Glutamatergic neuron (in vitro differentiated cells): ENCODE measurements at places on chromosomes 4 and X. TPM values are rescaled to one million over a fixed set of nuclear protein-coding genes. Genes with fewer than 3 reads are reported as not detected.

- DNase-seq = no peak
- H3K4me1 ChIP-seq = no peaks in the 10 kb centered on the region
- H3K27ac ChIP-seq = no peak overlapping the region
- no peak overlapping the region for H3K4me3 ChIP-seq
These were observed 101.4 kb upstream of the LINC00632 start for GRCh38 chrX:140608111-140608510.

Gene AP1AR
- total RNA-seq = 21.0 TPM

- no peak overlapping the region for H3K4me3 ChIP-seq
- no peak for DNase-seq
- H3K4me1 ChIP-seq = no peaks in the 10 kb centered on the region
- no peak overlapping the region for H3K27ac ChIP-seq
- no peaks in the 10 kb centered on the region for H3K27me3 ChIP-seq
- H3K36me3 ChIP-seq = peaks cover 4% of the 10 kb centered on the region
These were observed 165.8 kb downstream of the NSUN7 start for GRCh38 chr4:40915318-40916217.

Gene ADH1C
- not detected for total RNA-seq

- peaks cover 15% of the 10 kb centered on the region for H3K4me1 ChIP-seq
- peak; percentile 41 for DNase-seq
- no peak overlapping the region for H3K4me3 ChIP-seq
- H3K27me3 ChIP-seq = peaks cover 6% of the 10 kb centered on the region
- H3K36me3 ChIP-seq = no peaks in the 10 kb centered on the region
- peak overlapping the region; percentile 81 for H3K27ac ChIP-seq
These were observed 72.6 kb upstream of the TRIM2 start for GRCh38 chr4:153131596-153131995.

DNA sequence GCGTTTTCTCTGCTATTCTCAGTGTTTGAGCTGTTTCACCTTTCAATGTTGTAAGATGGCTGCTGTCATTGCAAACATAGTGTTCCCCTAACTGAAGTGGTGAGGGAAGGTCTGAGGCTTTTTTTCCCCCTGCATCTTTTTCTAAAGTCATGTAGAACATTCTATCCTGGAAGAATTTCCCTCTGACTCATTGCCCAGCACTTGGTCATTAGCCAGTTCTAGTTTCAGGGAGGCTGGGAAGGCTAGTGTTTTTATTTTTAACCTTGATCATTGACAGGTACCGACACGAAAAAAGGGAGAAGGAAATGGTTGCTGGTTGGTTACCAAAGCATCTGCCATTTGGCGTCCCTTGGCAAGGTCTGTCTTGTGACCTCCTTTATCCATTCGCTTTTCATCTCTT lies 6.6 kb downstream of the LANCL3 start:
- no peaks in the 10 kb centered on the region for H3K36me3 ChIP-seq
- DNase-seq = no peak
- H3K4me1 ChIP-seq = no peaks in the 10 kb centered on the region
- no peak overlapping the region for H3K27ac ChIP-seq
- H3K4me3 ChIP-seq = no peak overlapping the region
